ENCODE measurements at places on chromosomes 4 and X.

DNA sequence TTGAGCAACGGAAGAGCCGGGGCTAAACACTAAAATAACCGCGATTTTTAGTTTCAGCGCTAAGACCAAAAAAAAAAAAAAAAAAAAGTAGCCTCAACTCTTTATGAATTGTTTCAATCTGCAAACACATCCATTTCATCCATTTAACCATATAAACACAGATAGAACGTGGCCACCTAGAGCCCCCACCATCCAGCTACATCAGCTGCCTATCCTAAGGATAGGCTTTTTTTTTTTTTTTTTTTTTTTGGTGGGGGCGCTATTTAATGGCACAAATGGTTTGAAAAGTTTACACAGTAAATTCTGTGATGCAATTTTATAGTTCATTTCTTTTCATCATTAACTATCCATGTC, 492 bp upstream of the HDAC8 start:
- DNase-seq: no peak

DNA sequence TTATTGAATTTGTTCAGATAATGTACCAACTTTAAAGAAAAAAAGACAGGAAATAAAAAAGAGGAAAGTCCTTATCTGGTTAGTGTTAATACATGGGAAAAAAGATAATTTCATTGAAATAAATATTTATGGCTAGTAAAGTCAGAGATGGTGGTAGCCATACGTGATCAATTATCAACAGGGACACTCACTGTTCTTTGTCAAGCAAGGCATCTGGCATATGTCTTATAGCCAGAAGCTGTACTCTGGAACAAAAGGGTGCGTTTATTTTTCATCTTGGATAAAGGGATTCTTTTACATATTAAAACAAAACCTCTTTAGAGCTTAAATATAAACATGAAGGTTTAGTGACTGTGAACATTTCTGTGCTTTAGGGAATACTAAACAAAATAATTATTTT, 26.7 kb downstream of the HDX start:
- no peak for DNase-seq

GRCh38 chr4:38138363-38138762, 178.2 kb downstream of the PTTG2 start:
- DNase-seq: no peak

DNA sequence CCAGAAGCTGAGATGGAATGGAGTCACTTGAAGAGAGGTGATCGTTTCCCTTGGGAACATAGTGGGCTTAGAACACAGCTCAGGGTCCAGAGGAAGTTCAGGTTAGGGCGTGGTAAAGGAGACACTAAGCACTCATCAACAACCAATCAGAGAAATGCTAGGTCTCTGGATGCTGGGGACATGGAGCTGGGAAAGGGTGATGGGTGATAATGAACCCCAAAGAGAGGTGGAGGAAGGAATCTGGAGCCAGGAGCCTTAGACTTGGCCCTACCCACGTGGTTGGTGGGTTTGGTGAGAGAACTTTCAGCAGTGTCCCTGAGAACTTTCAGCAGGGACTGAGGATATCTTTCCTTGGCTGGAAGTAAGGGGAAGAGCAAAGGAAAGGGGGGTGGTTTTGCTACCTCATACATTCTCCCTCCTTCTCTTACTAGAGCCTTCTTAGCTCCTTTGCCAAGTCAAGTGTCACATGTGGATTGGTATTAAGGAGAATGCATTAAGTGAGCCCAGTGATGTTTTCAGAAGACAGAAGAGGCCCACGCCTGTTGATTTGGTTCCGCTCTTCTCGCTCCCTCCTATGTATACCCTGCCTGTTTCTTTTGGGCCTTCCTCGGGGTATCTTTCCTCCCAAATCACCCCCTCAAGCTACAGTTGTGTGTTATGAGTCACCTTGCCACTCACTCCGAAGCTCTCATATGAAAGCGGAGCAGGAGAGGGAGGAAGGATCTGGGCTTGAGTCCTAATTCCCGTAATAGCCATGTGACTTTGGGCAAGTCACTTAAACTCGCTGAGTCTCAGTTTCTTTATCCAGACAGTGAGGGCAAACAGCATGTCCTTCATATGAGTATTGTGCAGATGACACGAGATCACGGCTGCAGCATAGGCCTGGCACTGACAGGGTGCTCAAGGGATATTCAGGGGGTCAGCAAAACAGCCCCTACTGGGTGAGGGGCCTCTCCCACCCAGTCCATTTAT, 63.1 kb downstream of the TSC22D3 start:
- DNase-seq: no peak

DNA sequence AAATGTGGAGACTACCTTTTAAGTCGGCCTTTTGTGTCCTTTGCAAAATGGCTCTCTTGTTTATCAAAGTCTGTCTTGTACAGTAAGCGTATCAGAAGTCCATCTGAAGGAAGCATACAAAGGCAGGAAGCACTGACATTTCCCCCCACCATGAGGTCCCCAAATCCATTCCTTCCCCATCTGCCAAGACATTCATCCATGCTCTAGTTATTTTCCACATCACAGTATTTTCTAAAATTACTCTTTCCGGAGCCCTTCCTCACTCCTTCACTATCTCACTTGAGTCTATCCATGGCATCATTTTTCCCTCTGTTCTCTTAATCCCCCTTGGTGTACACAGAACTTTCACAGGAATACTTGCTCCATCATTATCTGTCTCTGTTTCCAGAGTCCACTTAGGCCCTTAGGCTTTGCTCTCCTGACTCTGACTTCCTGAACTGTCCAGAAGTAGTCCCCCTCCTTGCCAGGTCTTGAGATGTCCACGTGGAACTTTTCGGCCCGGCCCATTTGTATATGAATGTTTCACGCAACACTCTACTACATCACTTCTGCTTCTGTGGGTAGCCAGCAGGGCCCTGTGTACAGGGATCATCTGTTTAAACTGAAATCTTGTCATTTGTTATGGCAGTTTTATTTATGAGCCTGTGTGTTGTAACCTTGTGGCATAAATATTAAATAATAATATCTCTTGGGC, 2.1 kb downstream of the SEL1L3 start:
- no peak for DNase-seq

- no peak for DNase-seq
These were observed 40.5 kb downstream of the CEP44 start for GRCh38 chr4:174324236-174324635.

DNA sequence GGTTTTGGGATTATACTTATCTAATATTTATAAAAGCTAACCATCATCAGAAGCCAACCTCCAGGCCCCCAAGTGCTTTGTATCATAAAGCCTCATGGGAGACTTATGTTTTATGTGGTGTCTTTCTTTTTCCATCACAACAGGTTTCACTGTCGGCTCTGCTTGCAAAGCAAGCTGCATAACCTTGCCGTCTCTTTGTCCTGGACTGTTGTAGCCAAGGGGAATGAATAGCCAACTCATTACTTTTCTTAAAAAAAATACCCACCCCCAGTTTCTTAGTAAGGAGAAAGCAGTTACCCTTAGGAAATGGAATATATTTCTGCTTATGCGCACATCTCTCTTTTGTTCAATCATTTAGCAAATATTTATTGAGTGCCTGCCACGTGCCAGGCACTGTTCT, 40.7 kb downstream of the FAM184B start:
- no peak for DNase-seq

GRCh38 chr4:102500696-102501446, at the start of gene NFKB1:
TSS of gene NFKB1 (plus strand) at chr4:102501359. CDS start at chr4:102525519, 24,160 bp downstream.
- no peak for DNase-seq

- no peak for DNase-seq
These were observed 25.6 kb upstream of the SPP1 start for GRCh38 chr4:87949961-87950360.

GRCh38 chr4:3200423-3201090, 48.4 kb upstream of the MSANTD1 start:
- DNase-seq: no peak

DNA sequence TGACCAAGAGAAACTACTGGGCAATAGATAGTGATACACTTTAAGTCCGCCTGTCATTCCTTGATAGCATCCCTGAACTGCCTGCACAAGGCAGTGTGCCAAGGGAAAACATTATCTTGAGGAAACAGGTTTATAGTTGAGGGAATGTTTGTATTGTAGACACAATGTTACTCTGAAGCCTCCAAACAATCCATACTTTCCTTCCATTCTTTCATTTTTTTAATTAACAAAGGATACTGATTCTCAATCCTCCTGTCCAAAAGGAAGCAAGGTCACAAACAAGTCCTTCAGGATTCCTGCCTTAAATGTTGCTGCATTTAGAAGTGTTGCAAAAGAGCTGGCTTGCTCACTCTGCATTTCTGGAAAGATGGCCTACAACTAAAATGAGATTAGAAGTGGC, 61.7 kb upstream of the PRSS48 start:
- DNase-seq: no peak

GRCh38 chrX:8018934-8019333, 91.7 kb upstream of the PNPLA4 start:
- no peak for DNase-seq

DNA sequence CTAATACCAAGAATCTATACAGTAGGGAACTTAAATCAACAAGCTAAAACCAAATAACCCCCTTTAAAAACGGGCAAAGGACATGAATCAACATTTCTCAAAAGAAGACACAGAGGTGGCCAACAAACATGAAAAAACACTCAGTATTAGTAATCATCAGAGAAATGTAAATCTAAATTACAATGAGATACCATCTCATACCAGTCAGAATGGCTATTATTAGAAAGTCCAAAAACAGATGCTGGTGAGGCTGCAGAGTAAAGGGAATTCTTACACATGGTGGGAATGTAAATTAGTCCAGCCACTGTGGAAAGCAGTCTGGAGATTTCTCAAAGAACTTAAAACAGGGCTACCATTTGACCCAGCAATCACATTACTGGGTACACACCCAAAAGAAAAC, 167.8 kb downstream of the PACRGL start:
- no peak for DNase-seq

- DNase-seq: peak; percentile 66
These were observed 120.4 kb upstream of the SCML1 start for GRCh38 chrX:17616936-17617335.

DNA sequence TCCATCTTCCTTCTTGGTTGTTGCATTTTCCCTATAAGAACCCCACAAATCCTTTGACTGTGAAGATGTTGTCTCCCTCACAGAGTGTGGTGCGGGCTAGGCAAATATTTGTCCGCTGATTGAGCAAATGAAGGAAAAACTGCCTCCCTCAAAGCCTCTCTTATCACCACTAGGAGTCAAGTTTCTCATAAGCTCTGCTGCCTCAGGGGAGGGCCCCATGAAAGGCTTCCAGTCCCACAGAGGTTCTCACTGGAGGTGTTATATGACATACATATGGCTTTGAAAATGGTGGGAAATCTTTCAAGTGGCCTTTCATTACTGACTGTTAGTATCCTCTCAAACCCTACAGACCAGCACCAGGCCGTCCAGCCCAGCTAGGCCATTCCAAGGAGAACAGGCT, 9.3 kb downstream of the VGLL1 start:
- DNase-seq: no peak

GRCh38 chr4:151228189-151229119, 48.5 kb upstream of the PRSS48 start:
- DNase-seq: no peak

- no peak for DNase-seq
These were observed 72.7 kb upstream of the EDNRA start for GRCh38 chr4:147408189-147408588.

- DNase-seq: no peak
These were observed 311.3 kb downstream of the GRID2 start for GRCh38 chr4:92615049-92615448.

- DNase-seq: no peak
These were observed 30.8 kb upstream of the AFAP1 start for GRCh38 chr4:7970361-7970946.

GRCh38 chr4:107809210-107809609, 15.5 kb upstream of the SGMS2 start:
- DNase-seq: no peak

- DNase-seq: no peak
These were observed 1015.0 kb upstream of the AGA start for GRCh38 chr4:178457286-178457685.

DNA sequence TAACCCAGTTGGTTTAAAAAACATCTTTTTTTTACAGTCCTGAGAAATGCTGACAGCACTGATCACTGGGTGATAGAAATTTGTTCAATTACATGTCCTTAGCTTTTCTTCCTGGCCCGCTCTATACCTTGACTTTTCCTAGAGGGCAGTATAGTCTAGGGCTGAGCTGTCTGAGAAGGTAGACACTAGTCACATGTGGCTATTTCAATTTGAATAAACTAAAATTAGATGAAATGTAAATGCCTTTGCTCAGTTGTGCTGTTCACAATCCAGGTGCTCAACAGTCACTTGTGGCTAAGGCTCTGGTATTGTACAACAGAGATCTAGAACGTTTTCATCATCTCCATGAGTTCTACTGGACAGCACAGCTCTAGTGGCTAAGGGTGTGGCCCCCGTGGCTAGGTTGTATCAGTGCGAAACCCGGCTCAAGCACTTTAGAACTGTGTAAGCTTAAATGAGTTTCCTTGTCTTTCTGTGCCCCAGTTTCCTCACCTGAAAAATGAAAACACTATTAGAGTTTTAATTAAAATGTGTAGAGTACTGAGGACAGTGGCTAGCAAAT, 111.6 kb upstream of the WDR17 start:
- no peak for DNase-seq

GRCh38 chr4:122532766-122533165, 76.2 kb upstream of the IL2 start:
- DNase-seq: no peak

- no peak for DNase-seq
These were observed 39.3 kb downstream of the PAGE1 start for GRCh38 chrX:49656533-49656932.

GRCh38 chr4:71518283-71518989, 179.6 kb downstream of the SLC4A4 start:
- no peak for DNase-seq

GRCh38 chr4:38008571-38009021, 48.4 kb downstream of the PTTG2 start:
- DNase-seq: no peak

DNA sequence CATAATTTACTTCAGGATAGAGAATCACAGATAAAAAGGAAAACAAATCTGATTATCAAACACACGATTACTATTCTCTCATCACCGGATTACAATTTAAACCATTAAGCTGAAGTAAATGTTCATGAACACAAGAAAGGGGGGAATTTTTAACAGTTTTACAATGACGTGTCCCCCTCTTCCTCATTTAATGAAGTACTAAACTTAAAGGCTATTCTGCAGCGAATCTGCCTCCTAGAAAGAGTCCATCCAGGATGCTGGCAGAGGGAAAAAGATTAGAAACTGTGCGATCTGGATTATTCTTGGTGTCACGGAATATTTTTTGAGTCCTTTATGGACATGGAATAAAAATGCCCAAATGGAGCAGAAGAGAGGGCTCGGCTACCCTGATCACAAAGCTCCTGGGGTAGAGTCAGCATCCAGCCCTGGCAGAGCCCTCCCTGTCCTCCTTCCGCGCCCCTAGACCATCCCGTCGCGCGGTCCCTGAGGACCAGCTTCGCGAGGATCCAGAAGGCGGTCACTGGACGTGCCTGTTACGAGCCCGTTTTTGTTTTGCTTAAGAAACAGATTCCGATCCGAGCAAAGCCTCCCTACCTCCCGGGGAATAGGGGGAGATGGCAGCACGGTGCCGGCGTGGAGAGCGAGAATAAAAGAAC, 1.2 kb downstream of the ELF2 start:
- DNase-seq: no peak
